ENCODE measurements at places on chromosomes 3 and 15. TPM values are rescaled to one million over a fixed set of nuclear protein-coding genes. Genes with fewer than 3 reads are reported as not detected.

DNA sequence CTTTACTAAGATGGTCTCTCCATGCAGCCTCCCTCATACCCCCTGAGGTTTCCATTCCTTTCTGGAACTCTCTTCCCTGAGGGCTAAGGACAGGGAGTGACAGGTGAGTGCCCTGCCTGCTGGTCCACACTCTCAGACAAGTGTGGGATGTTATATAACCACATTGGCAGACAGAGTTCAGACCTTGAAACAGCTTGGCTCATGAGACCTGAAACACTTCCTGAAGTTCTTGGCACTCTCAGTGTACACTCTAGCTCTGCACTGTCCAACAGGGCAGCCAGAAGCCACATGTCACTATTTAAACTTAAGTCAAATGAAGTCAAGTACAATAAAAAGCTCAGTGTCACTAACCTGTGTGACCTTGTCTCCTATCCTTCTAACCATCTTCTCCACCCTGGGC, 188.5 kb downstream of the ZNF621 start:
- H3K4me1 ChIP-seq, result peaks cover 6% of the 10 kb centered on the region
- H3K36me3 ChIP-seq, result no peaks in the 10 kb centered on the region
- H3K27me3 ChIP-seq, result no peaks in the 10 kb centered on the region
- no peak overlapping the region for H3K27ac ChIP-seq
- peak; percentile 32 for DNase-seq

DNA sequence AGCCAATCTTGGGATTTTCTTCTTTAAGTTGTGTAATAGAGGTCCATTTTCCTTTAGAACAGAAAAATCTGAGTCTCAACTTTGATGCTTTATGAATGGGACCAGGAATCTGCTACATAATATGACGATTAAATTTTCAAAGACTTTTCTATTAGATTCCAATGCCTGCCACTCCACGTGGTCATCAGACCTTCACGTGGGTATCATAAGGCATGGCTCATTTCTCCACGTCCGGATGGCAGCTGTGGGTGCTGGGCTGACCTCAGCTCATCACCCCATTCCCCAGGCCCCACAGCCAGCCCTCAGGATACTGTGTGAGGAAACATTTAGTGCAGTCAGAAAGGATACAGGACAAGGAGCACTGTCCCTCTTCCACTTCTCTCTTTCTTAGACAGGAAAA, 159.7 kb downstream of the SEMA6D start:
- DNase-seq, result no peak
- no peaks in the 10 kb centered on the region for H3K4me1 ChIP-seq
- H3K27me3 ChIP-seq, result no peaks in the 10 kb centered on the region
- H3K27ac ChIP-seq, result no peak overlapping the region
- H3K36me3 ChIP-seq, result no peaks in the 10 kb centered on the region
- H3K4me3 ChIP-seq, result no peak overlapping the region

- no peaks in the 10 kb centered on the region for H3K27me3 ChIP-seq
- no peak overlapping the region for H3K27ac ChIP-seq
- H3K4me3 ChIP-seq, result no peak overlapping the region
- no peak for DNase-seq
- H3K36me3 ChIP-seq, result no peaks in the 10 kb centered on the region
- H3K4me1 ChIP-seq, result no peaks in the 10 kb centered on the region
Measured at GRCh38 chr15:31953478-31953877, 76.8 kb upstream of the CHRNA7 start.

- DNase-seq, result no peak
- no peaks in the 10 kb centered on the region for H3K27me3 ChIP-seq
- H3K27ac ChIP-seq, result no peak overlapping the region
- no peak overlapping the region for H3K4me3 ChIP-seq
Measured at GRCh38 chr15:63013052-63013808, 29.3 kb upstream of the TPM1 start.

- H3K4me3 ChIP-seq, result no peak overlapping the region
- peaks cover 76% of the 10 kb centered on the region for H3K4me1 ChIP-seq
- H3K27ac ChIP-seq, result peak overlapping the region; percentile 97
Measured at GRCh38 chr3:128488636-128488990, 4.4 kb downstream of the GATA2 start.

GRCh38 chr3:174846055-174846454, 13.1 kb upstream of the NAALADL2 start:
- no peak overlapping the region for H3K27ac ChIP-seq
- no peak overlapping the region for H3K4me3 ChIP-seq
- DNase-seq, result no peak
- no peaks in the 10 kb centered on the region for H3K36me3 ChIP-seq

- no peak overlapping the region for H3K27ac ChIP-seq
- H3K36me3 ChIP-seq, result no peaks in the 10 kb centered on the region
- H3K27me3 ChIP-seq, result no peaks in the 10 kb centered on the region
- no peaks in the 10 kb centered on the region for H3K4me1 ChIP-seq
Measured at GRCh38 chr3:5035692-5036391, 56.6 kb downstream of the BHLHE40 start.

GRCh38 chr15:49189631-49190030, 19.6 kb downstream of the GALK2 start:
- DNase-seq, result no peak
- H3K4me3 ChIP-seq, result no peak overlapping the region
- no peak overlapping the region for H3K27ac ChIP-seq
- H3K36me3 ChIP-seq, result no peaks in the 10 kb centered on the region
- H3K27me3 ChIP-seq, result no peaks in the 10 kb centered on the region

DNA sequence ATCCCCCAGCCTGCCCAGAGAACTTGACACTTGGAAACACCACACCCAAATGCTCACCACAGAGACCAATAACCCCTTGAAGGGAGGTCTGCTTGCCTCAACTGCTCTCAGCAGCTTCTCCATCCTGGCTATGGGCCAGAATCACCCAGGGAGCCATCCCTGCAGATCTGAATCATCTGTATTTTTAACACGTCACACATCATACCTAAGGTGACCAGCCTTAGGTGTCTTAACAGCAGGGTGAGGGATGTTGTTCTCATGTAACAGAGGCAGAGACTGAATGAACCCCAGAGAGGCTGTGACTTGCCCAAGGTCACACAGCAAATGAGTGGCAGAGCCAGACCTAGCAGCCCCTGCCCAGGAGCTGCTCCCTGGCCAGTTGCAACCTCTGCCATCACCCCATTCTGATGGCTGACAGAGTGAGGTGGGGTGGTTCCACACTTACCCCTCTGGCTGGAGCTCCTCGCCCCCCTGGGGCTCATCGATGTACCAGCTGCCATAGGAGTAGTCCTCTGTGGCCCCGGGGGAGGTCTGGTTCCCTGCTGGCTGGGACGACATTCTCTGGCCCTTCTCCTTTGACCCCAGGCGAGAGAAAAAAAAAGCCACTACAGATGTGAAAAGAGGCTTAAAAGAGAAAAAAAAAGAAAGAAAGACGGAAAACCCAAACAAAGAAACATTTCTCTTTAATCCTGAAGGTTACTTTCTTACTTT, 722 bp downstream of the STRA6 start:
- no peaks in the 10 kb centered on the region for H3K36me3 ChIP-seq
- no peak for DNase-seq
- peaks cover 3% of the 10 kb centered on the region for H3K27me3 ChIP-seq
- H3K4me1 ChIP-seq, result peaks cover 10% of the 10 kb centered on the region
- H3K27ac ChIP-seq, result no peak overlapping the region
- no peak overlapping the region for H3K4me3 ChIP-seq

DNA sequence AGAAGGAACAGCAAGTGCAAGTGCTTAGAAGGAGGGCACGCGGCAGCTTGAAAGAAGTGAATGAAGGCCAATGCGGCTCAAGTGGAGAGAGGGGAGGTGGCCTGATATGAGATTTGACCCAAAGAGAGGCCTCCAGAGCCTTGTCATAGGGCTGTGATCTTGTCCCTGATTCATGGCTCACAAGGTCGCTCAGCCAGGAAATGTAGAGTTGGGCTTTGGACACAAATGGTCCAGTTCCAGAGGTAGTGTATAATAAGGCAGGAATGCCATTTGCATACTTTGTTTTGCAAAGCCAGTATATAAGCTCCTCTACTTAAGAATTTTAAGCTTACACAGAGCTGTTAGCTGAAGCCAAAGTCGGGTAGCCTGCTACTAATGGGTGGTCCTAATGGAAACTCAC, 33.7 kb downstream of the HGD start:
- H3K27ac ChIP-seq, result no peak overlapping the region
- no peak for DNase-seq
- no peaks in the 10 kb centered on the region for H3K36me3 ChIP-seq
- H3K4me1 ChIP-seq, result peaks cover 11% of the 10 kb centered on the region
- H3K4me3 ChIP-seq, result no peak overlapping the region
- no peaks in the 10 kb centered on the region for H3K27me3 ChIP-seq

- peaks cover 9% of the 10 kb centered on the region for H3K36me3 ChIP-seq
- H3K27ac ChIP-seq, result no peak overlapping the region
- peaks cover 4% of the 10 kb centered on the region for H3K4me1 ChIP-seq
- no peak for DNase-seq
- H3K4me3 ChIP-seq, result no peak overlapping the region
Measured at GRCh38 chr3:167716920-167717319, 17.8 kb downstream of the PDCD10 start.

- peaks cover 9% of the 10 kb centered on the region for H3K4me1 ChIP-seq
- H3K27ac ChIP-seq, result no peak overlapping the region
- DNase-seq, result no peak
- H3K4me3 ChIP-seq, result no peak overlapping the region
- H3K27me3 ChIP-seq, result no peaks in the 10 kb centered on the region
Measured at GRCh38 chr3:122012821-122013220, 9.2 kb downstream of the ILDR1 start.

DNA sequence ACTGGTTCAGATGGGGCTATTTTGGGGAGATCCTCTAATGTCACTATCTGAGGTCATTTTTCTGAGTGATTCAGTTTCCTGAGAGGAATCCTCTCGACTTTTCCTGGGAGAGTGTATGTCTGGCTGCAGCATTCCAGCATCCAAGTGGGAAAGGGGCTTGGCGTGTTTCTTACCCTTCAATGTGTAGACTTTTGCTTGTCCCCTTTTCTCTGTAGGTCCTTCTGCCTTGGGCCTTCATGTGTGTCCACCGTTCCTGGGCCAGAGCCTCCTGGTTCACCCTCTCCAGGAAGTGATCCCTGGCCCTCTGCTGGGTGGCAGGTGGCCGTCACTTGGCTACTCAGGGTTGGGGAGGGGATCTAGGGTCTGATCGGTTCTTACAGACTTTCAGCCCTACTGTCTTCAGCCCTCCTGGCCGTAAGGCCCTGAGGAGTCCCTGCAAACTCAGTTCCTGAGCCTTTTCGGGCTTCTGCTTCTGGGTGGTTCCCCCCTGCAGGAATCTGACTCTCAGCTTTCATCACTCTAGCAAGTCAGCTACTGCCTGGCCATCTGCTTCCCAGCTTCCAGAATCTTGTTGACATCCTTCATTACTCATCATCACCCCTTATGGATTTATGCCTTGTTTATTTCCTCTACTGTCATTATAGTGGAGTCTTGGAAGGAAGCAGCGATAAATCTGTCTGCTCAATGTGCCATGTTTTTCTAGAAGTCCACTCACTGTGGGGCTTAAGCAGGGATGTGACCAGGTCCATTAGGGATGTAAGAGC, 36.5 kb downstream of the GOLGA6L10 start:
- H3K27me3 ChIP-seq, result no peaks in the 10 kb centered on the region
- H3K4me1 ChIP-seq, result no peaks in the 10 kb centered on the region
- no peak for DNase-seq
- H3K36me3 ChIP-seq, result no peaks in the 10 kb centered on the region

DNA sequence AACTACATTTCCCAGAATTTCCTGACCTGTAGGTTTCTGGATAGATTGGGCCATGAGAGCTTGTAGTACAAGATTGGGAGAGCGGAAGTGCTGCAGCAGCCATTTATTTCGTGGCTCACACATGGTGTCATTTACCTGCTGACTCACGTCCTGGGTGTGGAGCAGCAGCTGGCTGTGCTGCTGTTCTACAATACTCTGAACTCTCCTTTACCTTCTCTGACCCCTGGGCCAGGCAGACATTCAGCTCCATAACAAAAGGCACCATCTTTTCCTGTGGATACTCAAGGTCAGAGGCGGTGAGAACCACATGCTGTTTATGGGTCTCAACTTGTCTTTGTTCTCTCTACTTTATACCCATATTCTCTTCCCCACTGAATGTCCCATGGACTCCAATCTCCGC, 490.2 kb downstream of the IGSF11 start:
- no peak overlapping the region for H3K4me3 ChIP-seq
- no peak overlapping the region for H3K27ac ChIP-seq
- no peaks in the 10 kb centered on the region for H3K4me1 ChIP-seq
- H3K27me3 ChIP-seq, result no peaks in the 10 kb centered on the region
- H3K36me3 ChIP-seq, result no peaks in the 10 kb centered on the region
- DNase-seq, result no peak

DNA sequence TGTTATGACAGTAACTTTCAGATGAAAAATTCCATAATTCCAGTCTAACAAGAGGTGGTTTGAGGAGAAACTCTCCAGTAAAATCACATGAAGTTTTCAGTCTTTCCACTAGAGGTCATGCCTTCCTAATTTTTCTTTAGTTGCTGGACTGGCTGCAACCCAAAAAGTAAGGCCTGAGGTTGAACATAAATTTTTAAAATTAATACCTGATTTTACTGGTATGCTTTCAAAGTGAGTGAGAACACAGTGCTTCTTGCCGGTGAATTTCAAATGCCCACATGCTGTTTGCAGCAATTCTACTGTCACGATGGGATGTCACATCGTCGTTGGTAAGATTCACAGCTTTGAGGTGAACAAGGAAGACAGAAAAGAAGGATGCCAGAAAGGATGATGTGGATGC, 89.0 kb upstream of the FGF12 start:
- no peak overlapping the region for H3K4me3 ChIP-seq
- peak; percentile 50 for DNase-seq
- H3K36me3 ChIP-seq, result no peaks in the 10 kb centered on the region

DNA sequence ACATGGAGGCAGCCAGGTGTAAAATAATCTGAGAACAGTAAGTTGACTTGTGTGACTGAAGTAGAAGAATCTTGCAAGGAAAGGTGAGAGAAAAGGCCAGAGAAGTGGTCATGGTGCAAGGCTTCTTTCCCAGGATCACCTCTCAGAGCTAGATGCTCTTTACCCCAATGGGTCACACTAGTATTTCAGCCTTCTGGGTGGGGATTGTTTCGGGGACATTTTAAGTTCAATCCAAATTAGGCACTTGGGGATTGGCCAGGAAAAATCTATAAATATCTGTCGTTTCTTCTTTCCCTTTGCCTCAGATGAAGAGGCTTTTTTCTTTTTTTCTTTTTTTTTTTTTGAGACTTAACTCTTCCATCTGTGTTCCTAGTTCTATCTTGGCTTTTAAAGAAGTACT, 188.0 kb downstream of the KLHL25 start:
- DNase-seq, result no peak
- peaks cover 29% of the 10 kb centered on the region for H3K4me1 ChIP-seq
- H3K36me3 ChIP-seq, result no peaks in the 10 kb centered on the region
- H3K27ac ChIP-seq, result peak overlapping the region; percentile 39

GRCh38 chr3:58009026-58009748, 965 bp downstream of the FLNB start:
- no peaks in the 10 kb centered on the region for H3K27me3 ChIP-seq
- peak overlapping the region; percentile 98 for H3K4me3 ChIP-seq
- peaks cover 42% of the 10 kb centered on the region for H3K4me1 ChIP-seq

- H3K4me1 ChIP-seq, result no peaks in the 10 kb centered on the region
- H3K36me3 ChIP-seq, result no peaks in the 10 kb centered on the region
- no peak for DNase-seq
- H3K4me3 ChIP-seq, result no peak overlapping the region
- no peak overlapping the region for H3K27ac ChIP-seq
Measured at GRCh38 chr3:73073091-73073707, 11.7 kb downstream of the EBLN2 start.

- peak; percentile 44 for DNase-seq
- no peak overlapping the region for H3K4me3 ChIP-seq
- H3K27me3 ChIP-seq, result no peaks in the 10 kb centered on the region
- H3K4me1 ChIP-seq, result no peaks in the 10 kb centered on the region
- no peaks in the 10 kb centered on the region for H3K36me3 ChIP-seq
Measured at GRCh38 chr3:158713094-158713499, 19.2 kb downstream of the RARRES1 start.

Gene FSD2
- total RNA-seq, result not detected

Gene SPPL2A
- total RNA-seq, result 83.8 TPM

Gene STRA6
- total RNA-seq, result not detected

Gene WDR93
- total RNA-seq, result 0.66 TPM

Gene ZNF80
- total RNA-seq, result not detected

Measured in body of pancreas (tissue), 4 donors.